ENCODE measurements at places on chromosomes 13 and 19. TPM values are rescaled to one million over a fixed set of nuclear protein-coding genes. Genes with fewer than 3 reads are reported as not detected.

DNA sequence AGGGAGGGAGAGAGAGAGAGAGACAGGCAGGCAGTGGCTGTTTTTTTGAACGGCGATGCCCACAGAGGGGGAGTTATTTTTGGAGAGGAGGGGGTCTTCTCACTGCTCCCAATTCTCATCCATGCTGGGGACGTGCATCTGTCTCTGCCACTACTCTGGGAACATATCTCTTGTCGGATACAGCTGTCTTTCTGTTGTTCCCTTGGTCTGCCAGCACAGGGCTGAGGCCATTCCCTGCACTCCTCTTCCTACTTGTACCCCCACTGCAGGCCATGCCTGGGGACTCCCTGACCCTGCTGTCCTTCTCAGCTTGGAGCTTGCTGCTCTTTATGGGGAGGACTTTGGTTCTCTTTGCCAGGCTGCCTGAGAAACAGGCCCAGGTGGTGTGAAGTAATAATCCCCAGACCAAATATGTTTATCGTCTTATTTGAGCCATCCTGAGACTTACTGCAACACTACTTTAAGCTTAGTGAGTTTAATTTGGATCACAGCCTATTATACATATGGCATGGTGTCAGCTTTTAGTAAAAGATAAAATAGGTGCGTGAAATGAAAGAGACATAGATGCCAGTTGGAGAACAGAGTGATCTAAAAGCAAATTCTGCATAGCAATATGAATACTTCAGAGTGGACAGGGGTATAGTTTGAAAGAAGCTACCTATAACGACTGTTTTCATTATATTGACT, 19.1 kb downstream of the LRCH1 start:
- no peak for DNase-seq

DNA sequence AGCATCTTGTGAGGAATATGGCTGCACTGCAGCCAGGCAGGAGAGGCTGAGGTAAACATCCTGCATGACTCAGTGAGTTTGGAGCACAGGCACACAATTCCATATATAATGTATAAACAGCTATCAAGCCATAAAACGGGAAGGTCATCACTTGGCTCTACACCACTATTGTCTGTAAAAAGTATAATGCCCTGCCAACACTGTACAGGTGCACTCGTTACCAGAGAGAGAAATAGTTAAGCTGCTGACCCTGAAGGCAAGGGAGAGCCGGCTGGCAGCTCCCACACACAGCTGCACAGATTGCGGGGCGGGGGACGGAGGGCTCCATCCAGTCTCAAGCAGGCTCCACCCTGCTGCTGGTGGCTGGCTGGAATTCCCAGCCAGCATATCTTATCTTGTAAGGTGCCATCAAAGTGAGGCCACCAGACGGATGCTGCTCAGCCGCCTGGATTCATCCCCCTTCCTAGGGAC, 668.1 kb downstream of the SLITRK5 start:
- no peak for DNase-seq

- DNase-seq = no peak
Observed at GRCh38 chr19:45123440-45123850, 30.5 kb downstream of the PPP1R37 start.

DNA sequence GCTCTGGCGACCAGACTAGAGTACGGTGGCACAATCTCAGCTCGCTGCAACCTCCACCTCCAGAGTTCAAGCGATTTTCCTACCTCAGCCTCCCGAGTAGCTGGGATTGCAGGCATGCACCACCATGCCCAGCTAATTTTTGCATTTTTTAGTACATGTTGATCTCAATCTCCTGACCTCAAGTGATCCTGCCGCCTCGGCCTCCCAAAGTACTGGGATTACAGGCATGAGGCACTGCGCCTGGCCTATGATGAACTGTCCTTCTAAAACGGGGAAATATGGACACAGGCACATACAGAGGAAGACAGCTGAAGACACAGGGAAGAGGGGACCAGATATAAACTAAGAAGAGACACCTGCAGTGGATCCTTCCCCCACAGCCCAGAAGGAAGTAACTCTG, 12.7 kb downstream of the CLEC4M start:
- DNase-seq = no peak

Gene ZNF835
- total RNA-seq = 0.78 TPM

DNA sequence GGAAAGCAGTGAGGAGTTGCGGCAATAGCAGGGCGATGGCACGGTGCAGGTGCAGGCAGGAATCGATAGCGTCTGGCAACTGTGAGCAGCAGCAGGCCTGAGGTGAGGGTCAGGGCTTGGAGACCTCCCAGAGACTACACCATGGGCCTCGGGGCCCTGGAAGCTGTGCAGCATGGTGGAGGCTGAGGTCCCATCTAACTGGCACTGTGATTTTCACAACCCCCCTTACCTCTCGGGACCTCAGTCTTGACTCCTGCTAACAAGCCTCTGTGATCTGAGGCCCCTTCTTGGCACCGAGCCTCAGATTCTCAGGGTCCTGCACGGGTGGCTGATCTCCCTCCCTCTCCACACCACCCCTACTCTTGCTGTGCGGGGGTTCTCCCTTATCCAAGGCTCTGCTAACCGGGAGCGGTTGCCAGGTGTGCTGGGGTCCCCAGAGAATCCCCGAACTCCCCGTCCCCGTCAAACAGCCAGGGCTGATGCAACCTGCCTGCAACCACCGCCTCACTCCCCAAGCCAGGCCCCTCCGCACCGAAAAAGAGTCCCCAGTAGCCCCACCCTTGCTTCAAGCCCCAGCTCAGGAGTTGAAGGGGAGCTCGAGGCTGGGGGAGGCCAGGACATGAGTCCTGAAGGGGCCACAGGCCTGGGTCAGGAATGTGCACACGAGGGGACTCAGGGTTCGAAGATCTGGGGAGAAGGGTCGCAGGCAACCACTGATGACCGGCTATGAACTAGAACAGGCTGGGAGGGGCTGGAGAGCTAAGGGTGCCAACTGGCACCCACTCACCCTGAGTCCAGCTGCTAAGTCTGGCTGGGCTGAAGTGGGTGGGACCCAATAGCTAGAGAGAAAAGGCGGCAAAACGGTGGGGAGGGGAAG, 4.8 kb upstream of the ATF5 start:
- DNase-seq = no peak

Gene TMEM221
- 0.04 TPM for total RNA-seq

Gene THOP1
- total RNA-seq = 195 TPM

- no peak for DNase-seq
Observed at GRCh38 chr13:95403349-95404140, 102.3 kb upstream of the ABCC4 start.

Gene GAPDHS
- total RNA-seq = not detected

DNA sequence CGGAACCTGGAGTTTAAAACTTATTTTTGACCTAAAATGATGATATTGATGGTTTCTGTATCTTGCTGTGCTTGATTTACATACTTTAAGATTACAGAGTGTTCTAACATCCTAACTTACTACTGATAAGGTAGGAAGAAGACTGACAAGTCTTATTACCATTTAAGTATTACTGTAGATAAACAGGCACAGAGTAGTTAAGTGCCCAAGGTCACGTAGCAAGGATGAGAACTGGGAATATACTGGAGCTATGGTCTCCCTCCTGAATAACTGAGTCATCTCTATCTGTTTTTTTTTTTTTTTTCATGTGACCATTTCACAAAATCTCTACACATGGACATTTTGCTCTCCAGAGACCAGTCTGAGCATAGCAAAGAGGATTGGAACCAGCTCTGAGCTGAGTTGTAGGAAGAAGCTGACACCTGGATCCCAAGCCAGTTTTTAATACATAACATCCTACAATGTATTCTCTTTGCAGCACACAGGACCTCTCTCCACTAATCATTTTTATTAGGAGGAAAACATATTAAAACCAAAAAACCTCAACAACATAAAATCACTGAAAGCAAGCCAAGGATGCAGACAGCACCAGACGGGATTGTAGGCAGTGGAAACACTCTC, 173.5 kb downstream of the DNAJC15 start:
- DNase-seq = no peak

- no peak for DNase-seq
Observed at GRCh38 chr13:46598140-46598819, 45.3 kb downstream of the LRCH1 start.

DNA sequence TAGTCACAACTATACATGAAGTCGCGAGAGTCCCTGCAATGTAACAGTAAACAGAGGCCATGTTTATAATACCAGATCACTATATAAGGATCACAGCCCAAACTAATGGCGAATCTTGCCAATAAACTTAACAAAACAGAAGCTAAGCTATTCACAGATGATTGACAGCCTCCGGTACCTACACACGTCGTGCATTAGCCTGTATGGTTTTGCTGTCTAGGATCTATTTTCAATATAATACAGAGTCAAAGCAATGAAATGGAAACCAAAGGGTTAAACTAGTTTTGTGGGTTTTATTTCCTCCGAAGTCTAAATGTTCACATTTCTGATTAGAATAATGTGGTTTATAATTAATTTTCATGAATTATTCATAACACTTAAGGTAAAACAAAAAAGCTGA, 10.1 kb downstream of the ANKRD10 start:
- no peak for DNase-seq

DNA sequence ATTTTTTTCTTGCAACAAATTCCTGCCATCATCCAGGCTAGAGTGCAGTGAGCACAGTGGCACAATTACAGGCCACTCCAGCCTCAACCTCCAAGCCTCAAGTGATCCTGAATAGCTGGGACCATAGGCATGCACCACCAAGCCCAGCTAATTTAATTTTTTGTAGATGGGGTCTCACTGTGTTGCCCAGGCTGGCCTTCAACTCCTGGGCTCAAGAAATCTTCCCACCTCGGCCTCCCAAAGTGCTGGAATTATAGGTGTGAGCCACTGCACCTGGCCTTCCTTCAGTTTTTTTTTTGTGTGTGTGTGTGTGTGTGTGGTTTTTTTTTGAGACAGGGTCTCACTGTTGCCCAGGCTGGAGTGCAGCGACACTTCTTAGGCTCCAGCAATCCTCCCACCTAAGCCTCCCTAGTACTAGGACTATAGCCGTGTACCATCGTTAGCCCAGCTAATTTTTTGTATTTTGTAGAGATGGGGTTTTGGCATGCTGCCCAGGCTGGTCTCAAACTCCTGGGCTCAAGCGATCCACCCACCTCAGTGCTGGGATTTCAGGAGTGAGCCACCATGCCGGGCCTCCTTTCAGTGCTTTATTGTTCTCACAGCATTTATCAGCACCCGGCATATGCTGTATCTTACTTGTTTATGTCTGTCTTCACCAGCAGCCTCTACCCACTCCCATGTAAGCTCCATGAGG, 5.9 kb upstream of the SRRM5 start:
- DNase-seq = no peak

DNA sequence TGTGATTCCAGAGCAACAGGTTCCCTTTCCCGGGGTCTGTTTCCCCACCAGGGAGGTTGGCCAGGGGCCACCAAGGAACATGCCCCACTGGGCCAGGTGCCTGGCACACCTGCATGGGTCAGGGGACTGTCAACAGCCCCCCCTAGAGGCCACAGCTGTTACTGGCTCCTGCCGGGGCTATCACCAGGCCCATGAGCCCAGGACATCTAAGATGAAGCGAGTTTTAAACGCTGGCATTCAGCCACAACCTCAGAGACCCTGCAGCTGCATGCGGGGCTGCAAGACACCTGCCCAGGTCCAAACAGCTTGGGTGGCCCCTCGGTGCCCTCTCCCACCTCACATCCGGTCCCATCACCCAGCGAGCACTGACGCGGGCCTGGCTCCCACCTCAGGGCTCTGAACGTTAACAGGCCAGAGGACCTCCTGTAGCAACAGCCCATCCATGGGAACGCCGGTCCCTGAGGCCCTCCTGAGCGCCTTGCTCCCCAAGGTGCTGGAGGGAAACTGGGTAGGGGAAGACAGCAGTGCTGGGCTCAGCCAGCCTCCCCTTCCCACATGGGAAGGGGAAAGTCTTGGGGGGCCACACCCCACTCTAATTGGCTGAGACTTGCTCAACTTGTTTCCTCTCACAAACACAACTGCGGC, 12.0 kb downstream of the KHSRP start:
- no peak for DNase-seq

GRCh38 chr19:3708207-3708931, at the start of gene TJP3:
Gene TJP3 (plus strand): TSS chr19:3708384. CDS start chr19:3728433, 20,049 bp downstream.
- no peak for DNase-seq

GRCh38 chr13:29578300-29579085, 17.0 kb downstream of the SLC7A1 start:
- DNase-seq = no peak

DNA sequence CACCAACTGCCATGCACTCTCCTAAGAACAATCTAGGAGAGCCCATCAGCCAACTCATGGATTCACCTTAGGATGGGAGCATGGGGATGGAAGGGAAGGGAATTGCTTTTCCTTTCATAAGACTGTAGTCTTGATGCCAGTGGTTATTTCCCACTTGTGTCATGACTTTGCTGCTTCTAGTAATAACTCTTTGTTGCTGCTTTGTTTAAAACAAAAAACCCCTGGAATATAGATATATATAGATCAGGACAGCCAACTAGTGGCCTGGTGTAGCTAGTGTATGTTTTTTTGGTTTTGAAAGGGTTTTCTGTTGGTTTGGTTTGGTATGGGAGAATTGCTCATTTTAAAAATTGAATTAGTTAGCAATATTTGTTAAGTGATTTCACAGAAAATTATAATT, 39.3 kb upstream of the KCTD4 start:
- no peak for DNase-seq

- DNase-seq = no peak
Observed at GRCh38 chr19:16133818-16134217, 9.7 kb upstream of the HSH2D start.

Gene STAP2
- 8.1 TPM for total RNA-seq

GRCh38 chr13:52686376-52686775, 33.7 kb downstream of the SUGT1 start:
- DNase-seq = no peak

Gene ZSCAN22
- 3.2 TPM for total RNA-seq

Data from pulmonary artery endothelial cell (primary cell).